MM.1S (cell line): ENCODE measurements at places on chromosomes 4 and X.

DNA sequence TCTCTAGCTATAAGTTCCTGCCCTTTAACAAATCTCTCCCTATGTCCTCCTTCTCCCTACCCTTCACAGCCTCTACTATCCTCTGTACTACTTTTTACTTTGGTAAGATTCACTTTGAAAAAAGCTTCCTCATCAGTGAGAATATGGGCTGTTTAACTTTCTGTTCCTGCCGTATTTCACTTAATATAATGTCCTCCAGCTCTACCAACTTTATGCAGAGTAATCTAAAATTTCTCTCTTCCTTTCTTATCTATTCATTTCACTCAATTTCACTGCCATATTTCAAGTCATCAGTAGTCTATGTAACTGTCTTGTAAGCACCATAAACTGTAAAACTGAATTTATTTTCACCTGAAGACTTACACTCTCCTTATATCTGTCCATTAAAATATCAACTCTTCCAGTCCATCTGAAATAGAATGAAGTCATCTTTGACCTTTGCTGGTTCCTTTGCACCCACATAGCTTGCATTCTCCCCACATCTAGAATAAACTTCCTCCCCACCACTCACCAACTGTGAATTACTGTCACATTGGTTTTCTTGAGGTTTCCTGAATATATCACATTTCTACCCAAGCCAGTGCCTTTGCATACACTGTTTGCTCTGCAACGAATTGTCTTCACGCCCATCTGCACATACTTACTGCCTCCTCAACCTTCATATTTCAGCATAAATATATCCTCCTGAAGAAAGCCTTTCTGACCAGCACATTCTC, 54.6 kb downstream of the ARAP2 start:
- H3K27me3 ChIP-seq: no peaks in the 10 kb centered on the region
- DNase-seq: peak; percentile 26
- H3K4me1 ChIP-seq: peaks cover 12% of the 10 kb centered on the region; the same call in 1 of the 2 replicates
- H3K4me3 ChIP-seq: no peak overlapping the region

- DNase-seq: no peak
- H3K4me3 ChIP-seq: no peak overlapping the region
- H3K27ac ChIP-seq: no peak overlapping the region
- no peaks in the 10 kb centered on the region for H3K36me3 ChIP-seq
- H3K27me3 ChIP-seq: no peaks in the 10 kb centered on the region
Measured at GRCh38 chr4:1027915-1028238, 16.5 kb downstream of the FGFRL1 start.

GRCh38 chrX:154649503-154650220, 3.7 kb downstream of the CTAG2 start:
- H3K27ac ChIP-seq: no peak overlapping the region
- no peak for DNase-seq
- no peaks in the 10 kb centered on the region for H3K4me1 ChIP-seq

- DNase-seq: no peak
- no peak overlapping the region for H3K4me3 ChIP-seq
- no peaks in the 10 kb centered on the region for H3K4me1 ChIP-seq
- no peak overlapping the region for H3K27ac ChIP-seq
Measured at GRCh38 chrX:114065577-114066223, 518.2 kb upstream of the HTR2C start.

- H3K4me3 ChIP-seq: no peak overlapping the region
- H3K36me3 ChIP-seq: no peaks in the 10 kb centered on the region
- H3K27ac ChIP-seq: no peak overlapping the region
- no peaks in the 10 kb centered on the region for H3K4me1 ChIP-seq
Measured at GRCh38 chrX:18753631-18754030, 46.2 kb downstream of the PPEF1 start.

GRCh38 chr4:55278316-55278715, 67.7 kb upstream of the SRD5A3 start:
- H3K4me3 ChIP-seq: no peak overlapping the region
- H3K27ac ChIP-seq: no peak overlapping the region
- H3K4me1 ChIP-seq: no peaks in the 10 kb centered on the region

DNA sequence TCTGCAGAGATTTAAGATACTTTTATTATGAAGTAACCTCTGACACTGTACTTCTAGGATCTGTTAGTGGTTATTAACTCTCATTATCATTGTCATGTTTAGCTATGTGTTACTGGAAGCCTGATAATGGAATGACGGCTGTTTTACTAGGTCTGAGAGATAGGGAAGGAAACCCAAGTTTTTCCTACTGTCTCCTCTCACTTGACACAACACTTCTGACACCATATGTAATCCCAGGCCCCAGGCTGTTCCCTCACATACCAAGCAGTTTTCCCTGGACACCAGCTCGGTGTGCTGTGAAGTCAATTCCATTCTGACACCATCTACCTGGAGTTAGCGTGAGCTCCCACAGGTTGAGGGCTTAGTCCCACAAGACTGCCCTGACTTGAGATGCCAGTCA, 85.6 kb downstream of the ZNF674 start:
- DNase-seq: no peak
- no peaks in the 10 kb centered on the region; the same call in 1 of the 2 replicates for H3K36me3 ChIP-seq
- peaks cover 6% of the 10 kb centered on the region; the same call in 1 of the 2 replicates for H3K4me1 ChIP-seq
- no peak overlapping the region for H3K4me3 ChIP-seq

GRCh38 chr4:42282081-42282901, 115.0 kb upstream of the SHISA3 start:
- H3K27ac ChIP-seq: no peak overlapping the region
- H3K4me1 ChIP-seq: peaks cover 13% of the 10 kb centered on the region
- H3K4me3 ChIP-seq: peak overlapping the region; percentile 26
- H3K27me3 ChIP-seq: no peaks in the 10 kb centered on the region
- no peaks in the 10 kb centered on the region for H3K36me3 ChIP-seq

DNA sequence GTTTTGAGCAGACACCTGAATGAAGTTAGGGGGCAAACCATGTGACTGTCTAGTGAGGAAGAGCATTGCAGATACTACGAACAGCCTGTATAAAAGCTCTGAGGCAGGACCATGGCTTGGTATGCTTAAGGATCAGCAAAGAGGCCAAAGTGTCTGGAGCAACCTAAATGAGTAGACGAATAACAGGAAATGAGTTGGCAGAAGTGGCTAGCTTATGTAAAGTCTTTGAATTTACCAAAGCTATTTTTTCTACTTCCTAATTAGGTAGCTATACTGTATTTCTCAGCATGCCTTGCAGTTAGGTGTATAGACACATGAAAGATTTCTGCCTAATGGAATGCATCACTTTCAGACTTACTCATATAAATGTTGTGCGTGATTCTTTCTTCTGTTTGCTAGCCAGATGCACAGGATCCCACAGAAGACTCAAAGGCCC, 9.3 kb upstream of the GPRIN3 start:
- H3K4me3 ChIP-seq: peak overlapping the region; percentile 51
- H3K27ac ChIP-seq: peak overlapping the region; percentile 85
- DNase-seq: peak; percentile 94
- H3K36me3 ChIP-seq: no peaks in the 10 kb centered on the region

DNA sequence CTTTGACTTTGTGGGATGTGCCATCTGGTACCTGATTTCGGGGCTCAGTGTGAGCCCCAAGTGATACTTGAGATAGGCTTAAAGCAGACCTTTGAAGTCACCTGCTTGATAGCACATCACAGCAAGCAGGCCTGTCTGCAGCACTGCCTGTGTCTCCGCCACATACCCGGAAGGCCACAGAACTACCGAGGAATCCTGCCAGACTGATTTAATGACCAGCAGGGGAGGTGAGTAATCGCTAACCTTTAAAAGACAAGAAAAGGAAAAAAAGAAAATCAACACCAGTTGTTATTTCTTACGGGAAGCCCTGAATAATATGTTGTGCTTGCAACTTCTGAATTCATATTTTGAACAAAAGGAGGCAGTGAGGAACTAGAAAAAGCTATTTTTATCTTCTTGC, 6.8 kb downstream of the PTCHD1 start:
- H3K36me3 ChIP-seq: no peaks in the 10 kb centered on the region
- H3K4me1 ChIP-seq: no peaks in the 10 kb centered on the region

DNA sequence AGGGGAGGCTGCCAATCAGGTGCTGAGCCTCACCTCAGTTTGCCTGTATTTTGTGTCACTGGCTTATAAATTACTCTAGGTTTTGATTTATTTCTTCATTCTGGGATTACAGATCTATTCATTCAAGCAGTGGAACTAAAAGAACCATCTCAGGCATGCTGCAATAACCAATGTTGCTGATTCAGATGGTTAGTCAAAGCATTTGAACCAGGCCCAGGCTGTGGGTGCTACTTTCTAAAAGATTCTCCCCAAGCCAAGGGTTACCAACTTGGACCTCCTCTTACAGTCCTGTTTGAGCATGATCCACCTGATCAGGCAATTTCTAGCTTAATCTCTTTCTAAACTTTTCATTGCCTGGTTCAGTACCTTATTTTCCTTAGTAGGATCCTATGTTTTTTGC, 67.2 kb downstream of the TMEM131L start:
- no peaks in the 10 kb centered on the region for H3K27me3 ChIP-seq
- H3K4me3 ChIP-seq: no peak overlapping the region
- peaks cover 9% of the 10 kb centered on the region for H3K4me1 ChIP-seq
- H3K27ac ChIP-seq: no peak overlapping the region

GRCh38 chr4:2817701-2818350, 24.9 kb downstream of the SH3BP2 start:
- H3K4me1 ChIP-seq: peaks cover 10% of the 10 kb centered on the region
- H3K4me3 ChIP-seq: peak overlapping the region; percentile 50
- no peaks in the 10 kb centered on the region for H3K36me3 ChIP-seq
- peak; percentile 57 for DNase-seq
- no peak overlapping the region for H3K27ac ChIP-seq
- no peaks in the 10 kb centered on the region for H3K27me3 ChIP-seq

DNA sequence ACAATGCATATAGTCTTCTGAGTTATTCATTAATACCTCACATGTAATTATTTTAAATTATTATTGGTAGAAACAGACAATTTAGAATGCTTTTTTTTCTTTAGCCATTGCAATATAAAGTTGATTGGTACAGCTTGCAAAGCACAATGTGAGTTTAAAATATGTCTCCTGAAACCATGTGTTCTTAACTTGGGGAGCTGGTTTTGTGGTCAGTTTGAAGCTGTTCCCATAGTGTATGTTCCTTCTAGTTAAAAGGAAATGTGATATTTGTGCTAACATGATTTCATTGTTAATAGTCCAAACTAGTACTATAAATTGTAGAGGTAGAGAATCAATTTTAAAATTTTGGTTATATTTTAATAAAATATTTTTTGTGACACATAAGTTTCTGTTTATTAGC, 247.2 kb downstream of the BMPR1B start:
- H3K4me3 ChIP-seq: no peak overlapping the region
- no peaks in the 10 kb centered on the region for H3K36me3 ChIP-seq
- DNase-seq: no peak
- no peak overlapping the region for H3K27ac ChIP-seq

- no peaks in the 10 kb centered on the region for H3K27me3 ChIP-seq
- no peak overlapping the region for H3K4me3 ChIP-seq
- no peak overlapping the region for H3K27ac ChIP-seq
- no peaks in the 10 kb centered on the region for H3K36me3 ChIP-seq
- H3K4me1 ChIP-seq: no peaks in the 10 kb centered on the region
- DNase-seq: no peak
Measured at GRCh38 chr4:150094676-150095075, 16.4 kb downstream of the DCLK2 start.

DNA sequence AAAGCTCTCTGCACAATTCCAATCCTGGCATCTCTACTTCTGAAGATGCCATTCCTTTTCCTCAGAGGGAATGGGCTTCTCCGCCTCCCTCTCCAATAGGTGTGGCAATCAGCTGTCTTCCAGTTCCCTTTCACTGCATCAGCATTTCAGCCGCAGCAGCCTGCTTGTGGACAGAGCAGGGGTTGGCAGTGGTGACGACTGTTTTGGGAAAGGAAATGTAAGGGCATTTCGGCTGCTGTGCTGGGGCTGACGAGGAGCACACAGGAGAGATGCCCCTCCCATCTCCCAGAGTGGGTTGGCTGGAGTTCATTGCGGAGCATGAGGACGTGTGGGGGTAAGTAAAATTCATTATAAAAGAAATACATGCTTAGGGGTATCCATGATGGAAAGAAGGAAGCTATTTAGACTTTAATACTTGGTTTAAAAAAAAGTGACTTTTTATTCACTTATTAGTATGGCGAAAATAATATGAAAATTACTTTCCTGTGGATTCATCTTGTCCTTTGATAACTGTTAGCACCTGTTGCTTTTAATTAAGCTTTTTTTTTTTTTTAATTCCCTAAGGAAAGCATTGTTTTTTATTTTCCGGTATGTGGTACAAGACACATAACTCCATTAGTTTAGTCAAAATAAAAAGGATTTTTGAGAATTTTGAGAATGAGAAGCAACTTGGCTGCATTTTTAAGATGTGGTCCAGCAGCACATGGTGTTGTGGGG, at the start of gene LIMCH1:
Gene LIMCH1 (plus strand): TSS at position 141 of the 717 bp plus-strand sequence. CDS start 67,839 bp downstream, outside the sequence.
- no peaks in the 10 kb centered on the region for H3K27me3 ChIP-seq
- DNase-seq: no peak
- no peak within 1 kb of the TSS for H3K27ac ChIP-seq
- H3K4me3 ChIP-seq: no peak within 1 kb of the TSS

GRCh38 chr4:104490770-104491480, 3.8 kb downstream of the CXXC4 start:
- no peaks in the 10 kb centered on the region for H3K27me3 ChIP-seq
- no peaks in the 10 kb centered on the region for H3K36me3 ChIP-seq
- H3K4me1 ChIP-seq: peaks cover 23% of the 10 kb centered on the region
- H3K4me3 ChIP-seq: peak overlapping the region; percentile 82

GRCh38 chr4:152806501-152807125, 26.9 kb downstream of the ARFIP1 start:
- no peaks in the 10 kb centered on the region for H3K27me3 ChIP-seq
- H3K27ac ChIP-seq: no peak overlapping the region
- no peaks in the 10 kb centered on the region for H3K36me3 ChIP-seq
- H3K4me3 ChIP-seq: no peak overlapping the region
- no peak for DNase-seq
- H3K4me1 ChIP-seq: peaks cover 8% of the 10 kb centered on the region

- no peaks in the 10 kb centered on the region for H3K4me1 ChIP-seq
- H3K36me3 ChIP-seq: no peaks in the 10 kb centered on the region
- no peak overlapping the region for H3K4me3 ChIP-seq
- H3K27me3 ChIP-seq: no peaks in the 10 kb centered on the region
- no peak for DNase-seq
- no peak overlapping the region for H3K27ac ChIP-seq
Measured at GRCh38 chr4:9904976-9905587, 116.2 kb downstream of the SLC2A9 start.

DNA sequence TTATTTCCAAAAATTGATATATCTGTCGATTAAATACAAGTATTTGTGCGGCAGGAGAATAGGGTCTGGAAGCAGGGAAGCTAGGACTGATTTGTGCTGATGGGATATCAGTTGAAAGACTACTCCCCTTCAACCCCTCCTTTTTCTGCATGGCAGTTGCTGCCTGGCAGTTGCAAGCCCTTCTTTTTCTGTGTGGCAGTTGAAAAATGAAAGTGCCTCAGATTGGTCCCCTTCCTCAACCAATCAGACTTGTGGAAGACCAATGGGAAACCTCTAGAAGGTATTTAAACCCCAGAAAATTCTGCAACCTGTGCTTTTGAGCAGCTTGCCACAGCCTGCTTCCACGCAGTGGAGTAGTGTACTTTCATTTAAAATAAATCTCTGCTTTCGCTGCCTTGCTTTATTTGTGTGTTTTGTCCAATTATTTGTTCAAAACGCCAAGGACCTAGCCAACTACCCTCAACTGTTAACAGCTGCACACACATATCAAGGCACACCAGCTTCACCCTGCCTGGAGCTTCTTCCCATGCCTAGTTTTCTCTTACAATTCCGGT, 1.5 kb upstream of the TMA16 start:
- peak; percentile 11 for DNase-seq
- no peaks in the 10 kb centered on the region for H3K27me3 ChIP-seq
- no peaks in the 10 kb centered on the region for H3K36me3 ChIP-seq
- 0 out of 2 replicates have a peak, but pooled peaks cover 11% of the 10 kb centered on the region for H3K4me1 ChIP-seq
- H3K27ac ChIP-seq: peak overlapping the region; percentile 92; the same call in 1 of the 2 replicates
